ENCODE measurements at places on chromosomes 2 and 18.

DNA sequence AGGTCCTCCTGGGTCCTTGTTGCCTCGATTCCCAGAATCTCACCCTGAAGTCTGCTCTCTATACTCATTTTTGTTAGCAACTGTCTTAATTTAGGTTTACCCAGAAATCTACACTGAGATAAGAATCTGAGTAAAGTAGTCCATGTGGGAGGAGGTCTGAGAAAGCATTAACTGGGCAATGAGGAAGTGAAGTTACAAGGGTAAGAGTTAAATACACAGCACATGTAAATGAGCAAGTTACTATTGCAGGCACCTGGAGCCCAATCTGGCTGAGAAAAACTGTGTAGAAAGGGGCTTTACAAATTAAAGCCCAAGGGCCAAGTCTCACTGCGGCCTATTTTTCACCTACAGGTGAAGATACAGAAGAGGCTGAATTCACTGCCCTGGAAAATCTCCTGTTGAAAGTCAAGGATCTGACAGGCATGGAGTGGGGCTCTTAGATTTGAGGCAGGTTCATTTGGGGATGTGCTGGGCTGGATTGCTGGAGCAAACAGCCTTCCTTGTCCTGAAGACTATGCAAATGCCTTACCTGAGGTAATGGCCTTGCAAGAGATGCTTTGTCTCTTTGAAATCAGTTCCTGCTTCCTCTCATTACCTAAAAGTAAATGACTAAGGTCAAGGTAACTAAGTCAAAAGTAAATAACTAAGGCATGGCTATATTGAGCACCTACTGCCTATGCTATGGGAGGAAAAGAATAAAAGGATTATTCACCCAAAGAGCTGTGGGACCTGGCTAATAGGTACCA, 84.4 kb upstream of the DYNAP start:
- no peak for DNase-seq

- DNase-seq, result no peak
These were observed 87.5 kb upstream of the ALKAL2 start for GRCh38 chr2:375270-375955.

GRCh38 chr2:96091141-96091710, 25.1 kb downstream of the ADRA2B start:
- no peak for DNase-seq

GRCh38 chr2:36770542-36771287, 74.2 kb downstream of the VIT start:
- peak; percentile 53 for DNase-seq

DNA sequence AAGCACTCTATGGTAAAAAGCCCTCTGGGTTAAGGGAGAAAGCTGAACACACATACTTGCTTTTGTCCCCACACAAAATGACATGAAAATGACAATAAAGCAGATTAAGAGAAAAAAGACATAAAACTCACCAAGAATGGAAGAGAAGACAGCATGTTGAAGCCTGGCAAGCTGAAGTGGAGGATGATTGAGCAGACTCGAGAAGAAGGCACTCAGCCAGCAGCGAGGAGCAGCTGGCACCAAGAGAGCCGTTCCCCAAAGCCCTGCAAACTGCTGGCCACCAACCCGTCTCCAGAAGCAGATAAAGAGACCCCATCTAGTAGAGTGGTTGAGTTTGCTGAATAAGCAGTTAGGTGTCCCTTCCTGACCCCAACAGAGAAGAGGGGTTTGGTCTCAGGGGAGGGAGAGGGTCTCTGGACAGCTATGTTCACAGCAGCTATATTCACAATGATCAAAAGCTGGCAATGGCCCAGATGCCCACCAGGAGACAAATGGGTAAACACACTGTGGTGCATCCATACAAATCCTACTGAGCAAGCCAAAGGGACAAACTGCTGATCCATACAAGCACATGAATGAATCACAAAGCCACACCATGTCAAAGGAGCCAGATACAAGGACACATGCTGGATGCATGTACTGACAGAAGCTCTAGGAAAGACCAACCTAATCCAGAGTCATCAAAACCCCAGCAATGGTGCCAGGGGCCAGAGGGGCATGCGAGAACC, 36.9 kb downstream of the FAM168B start:
- DNase-seq, result no peak

DNA sequence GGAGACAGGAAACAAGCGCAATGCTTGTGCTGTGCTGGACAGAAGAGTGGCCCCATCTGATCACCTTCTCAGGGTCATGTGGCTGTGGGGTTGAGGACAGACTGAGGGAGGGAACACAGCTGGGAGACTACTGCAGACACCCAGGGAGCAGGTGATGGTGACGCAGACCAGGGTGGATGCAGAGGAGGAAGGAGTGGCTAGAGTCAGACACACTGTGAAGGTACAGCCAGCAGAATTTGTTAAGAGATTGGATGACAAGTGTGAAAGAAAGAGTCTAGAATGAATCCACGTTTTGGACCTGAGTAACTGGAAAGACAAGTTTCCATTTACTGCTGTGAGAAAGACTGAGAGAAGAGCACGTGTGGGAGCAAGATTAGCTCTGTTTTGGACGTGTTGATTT, 15.9 kb upstream of the POMC start:
- DNase-seq, result no peak

DNA sequence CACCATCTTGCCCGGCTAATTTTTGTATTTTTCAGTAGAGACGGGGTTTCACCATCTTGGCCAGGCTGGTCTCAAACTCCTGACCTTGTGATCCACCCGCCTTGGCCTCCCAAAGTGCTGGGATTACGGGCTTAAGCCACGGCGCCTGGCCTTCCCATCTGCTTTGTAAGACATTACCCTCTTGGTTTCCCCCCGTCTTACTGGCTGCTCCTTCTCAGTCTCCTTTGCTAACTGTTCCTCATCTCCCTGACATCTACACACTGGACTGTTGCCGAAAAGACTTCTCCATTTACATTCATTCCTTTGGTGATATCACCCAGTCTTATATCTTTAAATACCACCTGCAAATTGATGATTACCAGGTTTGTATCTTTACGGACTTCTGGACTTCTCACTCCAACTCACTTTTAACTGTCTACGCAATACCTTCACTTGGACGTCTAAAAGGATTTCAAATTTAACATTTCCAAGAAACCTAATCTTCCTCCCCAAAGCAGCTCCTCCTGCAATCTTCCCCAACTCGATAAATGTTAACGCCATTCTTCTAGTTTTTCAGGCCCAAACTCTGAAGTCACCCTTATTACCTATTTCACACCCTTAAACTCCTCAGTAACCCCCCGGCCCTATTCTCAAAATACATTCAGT, 37.9 kb downstream of the YES1 start:
- DNase-seq, result no peak

- peak; percentile 40 for DNase-seq
These were observed 3.5 kb downstream of the HEATR5B start for GRCh38 chr2:37080689-37081088.

- no peak for DNase-seq
These were observed 43.7 kb upstream of the IGFBP5 start for GRCh38 chr2:216739035-216739434.

DNA sequence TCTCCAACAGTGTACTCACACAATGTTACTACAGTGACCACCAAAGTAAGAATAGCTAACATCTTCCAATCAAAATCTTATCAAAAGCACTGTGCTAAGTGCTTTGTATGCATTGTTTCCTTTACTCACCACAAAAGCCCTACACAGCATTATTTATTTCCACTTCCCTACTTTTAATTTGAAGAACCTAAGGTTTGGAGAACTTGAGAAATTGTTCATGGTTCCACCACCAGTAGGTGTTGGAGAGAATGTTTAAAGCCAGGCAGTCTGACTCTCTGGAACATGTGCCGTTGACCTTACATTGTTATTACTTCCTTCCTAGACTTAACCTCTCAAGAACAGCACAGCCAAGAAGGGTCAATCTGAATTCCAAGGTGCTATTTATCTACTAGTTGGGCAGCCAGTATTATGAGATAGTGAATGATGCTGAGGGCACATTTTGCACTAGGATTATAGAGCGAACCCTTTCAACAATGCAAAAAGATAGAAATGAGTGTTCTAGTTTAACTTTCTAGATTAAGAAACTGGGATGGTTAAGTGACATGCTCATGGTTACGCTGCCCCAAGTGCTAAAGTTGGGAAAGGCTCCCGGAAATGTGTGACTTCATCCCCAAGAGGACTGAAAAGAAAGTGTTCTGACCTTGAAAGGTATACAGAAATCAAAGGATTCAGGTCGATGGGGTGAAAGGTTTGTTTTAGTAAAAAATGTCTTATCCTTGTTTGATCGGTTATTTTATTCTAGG, 55.2 kb upstream of the FAM136A start:
- peak; percentile 29 for DNase-seq

GRCh38 chr2:9020267-9020666, 16.8 kb upstream of the MBOAT2 start:
- no peak for DNase-seq

DNA sequence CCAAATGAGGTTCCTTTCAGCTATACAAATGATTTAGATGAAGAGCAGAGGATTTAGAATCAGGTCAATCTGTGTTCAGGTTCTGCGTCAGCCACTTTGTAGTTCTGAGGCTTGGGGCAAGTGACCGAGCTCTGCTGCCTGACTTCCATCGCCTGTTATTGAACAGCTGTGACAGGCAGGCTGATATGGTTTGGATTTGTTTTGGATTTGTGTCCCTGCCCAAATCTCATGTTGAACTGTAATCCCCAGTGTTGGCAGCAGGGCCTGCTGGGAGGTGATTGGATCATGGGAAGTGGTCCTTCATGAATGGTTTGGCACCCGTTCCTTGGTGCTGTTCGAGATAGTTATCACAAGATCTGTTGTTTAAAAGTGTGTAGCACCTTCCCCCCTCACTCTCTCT, 18.6 kb downstream of the TYMS start:
- no peak for DNase-seq

- peak; percentile 21 for DNase-seq
These were observed 26.3 kb downstream of the B4GALT6 start for GRCh38 chr18:31657823-31658669.

DNA sequence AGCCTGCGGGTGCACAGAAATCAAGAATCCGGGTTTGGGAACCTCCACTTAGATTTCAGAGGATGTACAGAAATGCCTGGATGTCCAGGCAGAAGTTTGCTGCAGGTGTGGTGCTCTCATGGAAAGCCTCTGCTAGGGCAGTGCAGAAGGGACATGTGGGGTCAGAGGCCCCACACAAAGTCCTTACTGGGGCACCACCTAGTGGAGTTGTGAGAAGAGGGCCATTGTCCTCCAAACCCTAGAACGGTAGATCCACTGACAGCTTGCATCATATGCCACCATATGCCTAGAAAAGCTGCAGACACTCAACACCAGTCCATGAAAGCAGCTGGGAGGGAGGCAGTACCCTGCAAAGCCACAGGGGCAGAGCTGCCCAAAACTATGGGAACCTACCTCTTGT, 833.0 kb downstream of the TMEM182 start:
- DNase-seq, result no peak

DNA sequence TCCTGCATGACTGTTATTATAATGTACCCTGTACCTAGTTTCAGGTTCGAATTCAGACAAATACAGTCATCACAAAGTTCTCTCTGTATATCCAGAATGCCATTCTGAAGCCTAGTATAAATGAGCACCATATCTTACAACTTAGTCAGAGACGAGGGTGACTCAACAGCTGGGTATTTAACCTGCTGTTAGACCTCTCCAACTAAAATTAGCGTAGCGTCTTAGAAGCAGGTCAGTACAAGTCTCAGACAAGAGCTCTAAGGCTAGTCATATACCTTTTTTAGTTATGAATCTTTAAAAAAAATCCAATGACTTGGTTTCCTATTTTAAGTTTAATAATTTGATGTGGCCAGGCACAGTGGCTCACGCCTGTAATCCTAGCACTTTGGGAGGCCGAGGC, 74.1 kb downstream of the CABYR start:
- no peak for DNase-seq

DNA sequence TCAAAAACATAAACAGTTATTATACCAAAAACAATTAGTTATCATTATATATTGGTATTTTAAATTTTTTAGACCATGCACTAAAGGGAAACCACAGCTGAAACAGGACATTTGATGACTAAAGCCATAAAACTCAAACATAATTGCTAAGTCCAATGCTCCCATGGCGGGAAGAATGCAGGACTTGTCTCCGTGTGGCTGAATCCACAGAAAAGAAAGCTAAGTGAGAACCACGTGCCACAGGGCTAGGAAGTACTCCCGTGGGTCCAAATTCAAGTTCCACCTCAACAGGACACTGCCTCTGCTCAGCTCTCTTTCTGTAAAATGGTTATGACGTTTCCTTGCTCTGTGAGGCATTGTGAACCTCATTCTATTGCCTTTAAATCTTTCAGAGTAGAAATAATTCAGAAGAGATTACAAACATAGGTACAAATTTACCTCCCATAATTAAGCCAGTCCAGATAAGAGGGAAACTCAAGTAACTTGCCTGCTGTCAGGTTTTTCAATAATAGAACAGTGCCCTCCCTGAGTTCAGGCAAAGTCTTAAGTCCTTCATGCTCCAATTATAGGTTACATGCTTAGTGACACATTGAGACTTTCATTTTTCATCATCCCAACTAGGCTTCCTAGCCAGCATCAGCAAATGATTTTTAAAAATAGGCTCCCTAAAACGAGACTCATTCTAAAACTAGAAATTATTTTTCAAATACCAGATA, 36.7 kb downstream of the FTCDNL1 start:
- no peak for DNase-seq

DNA sequence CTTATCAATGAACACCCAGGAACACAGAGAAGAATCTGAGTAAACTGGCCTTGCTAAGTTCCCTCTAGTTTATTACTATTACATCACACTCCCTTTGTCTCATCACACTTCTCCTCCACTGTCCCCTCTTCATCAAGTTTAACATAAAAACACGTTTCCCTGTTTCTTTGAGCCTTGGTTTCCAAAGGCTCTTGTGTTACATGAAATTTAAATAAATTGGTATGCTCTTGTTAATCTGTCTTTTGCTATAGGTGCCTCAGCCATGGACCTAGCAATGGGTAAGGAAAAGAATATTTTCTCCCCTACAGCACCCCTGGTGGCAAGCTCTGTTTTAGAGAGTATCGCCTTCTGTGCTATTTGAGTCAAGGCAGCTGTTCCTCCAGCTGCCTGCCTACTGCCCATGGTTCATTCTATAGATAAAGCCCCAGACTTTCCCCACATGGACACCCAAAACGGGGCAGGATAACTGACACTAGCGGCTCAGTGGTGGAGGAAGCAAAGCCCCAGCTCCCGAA, 31.8 kb downstream of the TGIF1 start:
- DNase-seq, result peak; percentile 32

DNA sequence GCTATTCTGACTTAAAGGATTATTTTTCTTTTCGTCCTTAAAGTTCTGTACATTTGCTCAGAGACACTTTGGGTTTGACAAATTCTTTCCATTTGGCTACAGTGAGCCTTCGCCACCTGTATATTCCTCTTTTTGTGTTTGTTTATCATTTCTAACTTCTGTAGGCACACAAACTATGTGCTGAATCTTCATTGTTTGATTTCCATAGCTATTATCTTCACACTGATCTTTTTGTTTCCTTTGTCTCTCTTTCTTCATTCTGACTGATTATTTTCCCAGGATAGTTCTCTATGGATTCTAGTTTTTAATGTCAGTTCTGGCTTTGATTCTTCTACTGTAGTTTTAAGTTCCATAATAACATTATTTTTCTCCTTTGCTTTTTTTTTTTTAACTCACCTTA, 350.2 kb downstream of the ZNF521 start:
- no peak for DNase-seq
